ENCODE measurements at places on chromosomes 2 and 18.

- DNase-seq = no peak
Measured at GRCh38 chr2:47177043-47177565, 22.0 kb upstream of the STPG4 start.

GRCh38 chr2:126981476-126981875 lies 82.8 kb downstream of the TEX51 start:
- no peak for DNase-seq

- no peak for DNase-seq
Measured at GRCh38 chr18:59460072-59460420, 101.0 kb upstream of the LMAN1 start.

DNA sequence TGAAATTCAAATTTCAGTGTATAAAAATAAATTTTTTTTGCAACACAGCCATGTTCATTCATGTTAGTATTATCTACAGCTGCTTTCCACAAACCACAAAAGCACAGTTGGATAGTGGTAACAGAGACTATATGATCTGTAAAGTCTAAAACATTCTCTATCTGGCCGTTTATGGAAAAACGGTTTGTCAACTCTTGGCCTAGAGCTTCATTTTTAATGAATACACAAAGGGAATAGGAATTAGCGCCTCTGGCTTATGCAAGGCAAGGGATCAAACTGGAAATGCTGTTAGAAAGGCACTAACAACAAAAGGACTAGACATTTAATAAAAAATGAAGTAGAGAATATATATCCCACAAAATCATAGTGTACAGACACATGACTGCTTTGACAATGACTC lies 211.9 kb downstream of the EXOC6B start:
- DNase-seq = no peak

- no peak for DNase-seq
Measured at GRCh38 chr2:47165001-47165555, 10.0 kb upstream of the STPG4 start.

GRCh38 chr2:127669056-127669455 lies 6.3 kb downstream of the LIMS2 start:
- no peak for DNase-seq

DNA sequence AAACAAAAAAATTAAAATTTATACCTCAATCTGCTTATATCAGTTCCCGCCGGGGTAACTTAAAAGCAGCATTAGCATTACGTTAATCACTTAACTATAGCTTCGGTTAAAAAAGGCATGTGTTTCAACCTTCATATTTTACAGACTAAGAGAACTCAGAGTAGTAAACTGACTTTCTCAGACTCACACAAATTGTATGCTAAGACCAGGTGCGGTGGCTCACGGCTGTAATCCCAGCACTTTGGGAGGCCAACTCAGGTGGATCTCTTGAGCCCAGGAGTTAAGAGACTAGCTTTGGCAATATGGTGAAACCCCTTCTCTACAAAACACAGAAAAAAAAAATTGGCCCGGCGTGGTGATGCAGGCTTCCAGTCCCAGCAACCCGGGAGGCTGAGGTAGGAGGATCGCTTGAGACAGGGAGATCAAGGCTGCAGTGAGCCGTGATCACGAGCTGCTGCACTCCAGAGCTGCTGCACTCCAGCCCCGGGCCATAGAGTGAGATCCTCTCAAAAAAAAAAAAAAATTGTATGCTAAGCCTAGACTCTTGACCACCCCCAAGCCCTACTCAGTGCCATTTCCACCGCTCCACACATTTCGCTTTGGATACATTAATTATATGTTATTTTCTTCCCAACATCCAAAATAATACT lies 2.4 kb downstream of the HNRNPLL start:
- no peak for DNase-seq

- no peak for DNase-seq
Measured at GRCh38 chr2:107235491-107236254, 349.7 kb upstream of the ST6GAL2 start.

DNA sequence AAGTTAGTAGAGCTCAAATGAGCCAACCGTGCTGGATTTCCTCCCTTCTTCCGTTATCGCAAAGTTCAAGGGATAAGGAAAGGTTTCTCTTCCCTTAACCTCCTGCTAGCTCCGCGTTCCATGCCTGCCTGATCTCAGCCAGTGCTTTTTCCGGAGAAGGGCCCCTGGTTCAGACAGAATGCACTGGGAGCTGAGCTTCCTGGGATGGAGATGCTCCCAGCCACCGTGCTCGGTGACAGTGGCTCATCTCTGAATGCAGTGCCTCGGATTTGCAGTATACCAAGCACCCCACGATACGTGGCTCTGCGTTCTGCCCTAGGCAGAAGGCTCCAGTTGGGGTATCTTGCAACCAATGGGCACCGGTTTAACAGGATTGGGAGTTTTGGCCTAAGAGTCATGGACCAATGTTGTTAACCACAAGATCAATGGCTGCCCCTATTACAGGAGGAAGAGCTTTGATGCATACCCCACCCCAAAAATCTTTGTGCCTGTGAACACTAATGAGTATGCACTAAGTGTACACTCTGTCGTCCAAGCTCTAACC lies 876 bp downstream of the CNTNAP5 start:
- no peak for DNase-seq

GRCh38 chr2:235032466-235032865 lies 80.6 kb downstream of the SH3BP4 start:
- no peak for DNase-seq

Data from activated CD8-positive, alpha-beta memory T cell treated with anti-CD3 and anti-CD28 coated beads for 1 hour (primary cell).